ENCODE measurements at places on chromosomes 12 and 14.

- DNase-seq, result no peak
Measured at GRCh38 chr12:39764944-39765560, 145.4 kb upstream of the ABCD2 start.

DNA sequence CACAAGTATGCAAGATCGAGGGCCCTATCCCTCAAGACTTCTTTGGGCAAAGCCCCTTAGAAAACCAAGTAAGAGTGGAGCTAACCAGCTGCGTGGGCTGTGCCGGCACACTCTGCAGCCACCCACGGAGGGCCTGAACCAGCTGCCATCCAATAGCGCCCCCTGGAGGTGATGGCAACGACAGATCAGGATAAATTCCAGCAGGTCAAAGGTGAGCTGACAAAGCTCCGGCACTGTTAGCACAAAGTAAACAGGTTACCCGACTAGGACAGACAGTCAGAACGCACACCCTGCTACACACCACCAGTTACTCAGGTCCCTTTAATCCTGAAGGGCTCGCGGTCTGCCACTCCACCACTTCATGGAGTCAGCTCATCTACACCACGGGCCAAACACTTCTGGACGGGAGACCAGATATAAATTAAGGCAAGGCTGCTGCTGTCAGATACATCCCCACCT lies 4.9 kb downstream of the ZBTB39 start:
- peak; percentile 83 for DNase-seq

DNA sequence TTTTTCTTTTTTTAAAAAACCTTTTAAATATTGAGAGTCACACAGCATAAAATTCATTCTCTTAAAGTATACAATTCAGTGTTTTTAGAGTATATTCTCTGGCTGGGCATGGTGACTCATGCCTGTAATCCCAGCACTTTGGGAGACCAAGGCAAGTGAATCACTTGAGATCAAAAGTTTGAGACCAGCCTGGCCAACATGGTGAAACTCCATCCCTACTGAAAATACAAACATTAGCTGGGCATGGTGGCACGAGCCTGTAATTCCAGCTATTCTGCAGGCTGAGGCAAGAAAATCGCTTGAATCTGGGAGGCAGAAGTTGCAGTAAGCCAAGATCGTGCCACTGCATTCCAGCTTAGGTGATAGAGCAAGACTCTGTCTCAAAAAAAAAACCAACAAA lies 68.4 kb upstream of the BCAT1 start:
- no peak for DNase-seq

DNA sequence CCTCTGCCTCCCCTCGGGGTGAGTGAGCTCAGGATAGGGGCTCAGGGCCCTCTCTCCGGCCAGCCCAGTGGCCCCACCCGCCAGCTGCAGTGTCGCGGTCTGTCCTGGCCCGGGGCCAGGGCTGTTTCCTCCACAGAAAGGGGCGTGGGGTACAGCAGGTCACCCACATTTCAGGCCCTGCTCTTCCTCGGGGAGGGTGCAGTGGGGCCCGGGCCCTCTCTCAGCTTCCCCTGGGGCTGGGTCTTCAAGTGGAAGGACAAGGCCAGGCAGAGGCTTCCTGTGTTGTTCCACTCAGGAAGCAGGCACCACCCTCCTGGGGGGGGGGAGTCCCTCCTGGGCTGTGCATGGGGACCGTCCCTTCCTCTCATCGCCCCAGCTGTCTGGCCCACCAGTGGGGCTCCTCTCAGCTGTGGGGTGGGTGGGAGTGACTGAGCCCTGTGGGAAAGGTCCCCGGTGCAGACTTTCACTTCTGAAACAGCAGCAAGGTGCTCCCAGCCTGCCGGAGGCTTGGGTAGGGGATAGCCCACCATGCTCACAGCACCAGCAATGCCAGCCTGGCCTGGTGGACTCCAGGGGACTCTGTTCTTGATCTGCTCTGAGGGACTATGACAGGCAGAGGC lies 3.7 kb downstream of the GPR132 start:
- DNase-seq, result peak; percentile 84

- DNase-seq, result no peak
Measured at GRCh38 chr12:128662101-128662500, 161.7 kb downstream of the SLC15A4 start.

GRCh38 chr12:24066865-24067264 lies 117.4 kb upstream of the SOX5 start:
- no peak for DNase-seq

- DNase-seq, result no peak
Measured at GRCh38 chr12:91171476-91171875, 11.1 kb downstream of the DCN start.

GRCh38 chr12:44960423-44960822 lies 84.3 kb upstream of the NELL2 start:
- DNase-seq, result no peak

DNA sequence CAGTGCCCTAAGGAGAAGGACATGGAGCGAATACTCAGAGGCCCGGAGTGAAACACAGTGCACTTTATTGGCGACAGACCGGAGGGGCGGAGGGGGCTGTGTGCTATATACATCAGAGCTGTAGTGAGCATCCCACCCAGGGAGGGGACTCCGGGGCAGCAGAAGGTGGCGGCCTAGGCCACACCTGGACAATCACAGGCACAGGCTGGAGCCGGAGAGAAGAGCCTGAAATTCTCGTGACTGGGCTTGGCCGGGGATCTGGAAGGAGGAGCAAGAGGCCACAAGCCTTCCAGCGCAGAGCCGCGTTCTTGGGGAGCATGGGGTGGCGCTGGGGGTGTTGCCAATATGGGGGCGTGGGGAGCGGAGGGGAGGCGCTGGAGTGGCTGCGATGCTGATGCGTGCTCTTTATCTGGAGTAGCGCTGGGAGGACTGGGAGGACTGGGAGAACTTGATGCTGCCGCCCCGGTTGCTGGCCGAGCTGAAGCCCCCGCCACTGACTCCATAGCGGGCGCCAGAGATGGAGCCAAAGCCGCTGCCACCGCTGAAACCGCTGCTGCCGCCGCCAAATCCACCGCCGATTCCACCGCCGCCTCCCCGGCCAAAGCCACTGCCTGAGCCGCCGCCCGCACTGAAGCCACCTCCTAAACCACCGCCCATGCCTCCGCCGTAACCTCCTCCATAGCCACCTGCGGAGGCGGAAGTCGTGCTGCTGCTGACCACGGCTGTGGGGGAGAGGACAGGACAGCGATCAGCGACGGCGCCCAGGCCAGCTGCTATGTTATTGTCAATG lies 6.1 kb downstream of the KRT3 start:
- peak; percentile 16 for DNase-seq

DNA sequence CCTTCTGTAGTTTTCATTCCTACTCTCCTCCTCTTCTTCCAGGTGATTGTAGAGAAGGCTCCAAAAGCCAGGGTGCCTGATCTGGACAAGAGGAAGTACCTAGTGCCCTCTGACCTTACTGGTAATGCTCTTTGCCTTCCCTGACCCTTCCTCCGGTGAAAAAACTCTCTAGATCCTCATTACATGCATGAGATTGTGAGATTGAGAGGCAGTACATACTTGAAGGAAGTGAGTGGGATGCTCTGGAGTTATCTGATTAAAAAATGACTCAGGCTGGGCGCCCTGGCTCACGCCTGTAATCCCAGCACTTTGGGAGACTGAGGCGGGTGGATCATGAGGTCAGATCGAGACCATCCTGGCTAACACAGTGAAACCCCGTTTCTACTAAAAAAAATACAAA lies 5.3 kb downstream of the GABARAPL1 start:
- DNase-seq, result no peak
